Esophagus squamous epithelium (tissue), 5 donors: ENCODE measurements at places on chromosomes 1 and 21.

GRCh38 chr1:245763873-245764331 is 609.1 kb downstream of the KIF26B start:
- no peak for DNase-seq

DNA sequence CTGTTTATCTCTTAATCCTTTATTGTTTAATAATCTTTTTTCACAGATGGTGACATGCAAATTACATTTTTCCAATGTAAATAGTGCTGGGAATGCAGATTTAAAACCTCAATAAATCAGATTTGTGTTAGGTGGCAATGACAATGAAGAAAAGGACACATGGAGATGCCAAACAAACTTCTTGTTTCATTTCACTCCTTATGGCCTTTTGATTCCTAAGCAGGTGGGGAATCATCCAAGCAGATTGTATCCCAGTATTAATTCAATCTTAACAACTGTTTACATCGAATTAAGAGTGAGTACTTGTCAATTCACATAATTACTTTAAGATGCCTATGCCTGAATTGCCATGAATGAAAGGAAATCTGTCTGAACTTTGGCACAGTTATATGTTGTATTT is 98.9 kb upstream of the RGS18 start:
- DNase-seq, result no peak

DNA sequence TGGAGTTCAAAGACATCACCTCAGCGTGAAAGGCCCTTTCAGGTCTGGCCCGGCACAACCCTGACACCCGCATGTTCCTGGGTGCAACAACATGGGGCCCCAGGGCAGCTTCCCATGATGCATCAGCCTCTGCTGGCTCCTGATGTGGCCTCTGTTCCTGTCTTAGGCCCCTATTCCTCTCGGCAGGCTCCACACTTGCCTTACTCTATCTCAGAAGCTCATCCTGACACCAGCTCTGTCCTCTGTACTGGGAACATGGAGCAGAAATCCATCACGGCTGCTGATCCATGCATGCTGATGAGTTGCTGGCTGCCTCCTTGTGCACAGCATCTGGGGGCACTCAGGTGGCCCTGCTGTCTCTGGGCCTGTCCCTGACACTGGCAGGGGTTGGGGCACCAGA is 74.6 kb downstream of the ADARB1 start:
- DNase-seq, result no peak

DNA sequence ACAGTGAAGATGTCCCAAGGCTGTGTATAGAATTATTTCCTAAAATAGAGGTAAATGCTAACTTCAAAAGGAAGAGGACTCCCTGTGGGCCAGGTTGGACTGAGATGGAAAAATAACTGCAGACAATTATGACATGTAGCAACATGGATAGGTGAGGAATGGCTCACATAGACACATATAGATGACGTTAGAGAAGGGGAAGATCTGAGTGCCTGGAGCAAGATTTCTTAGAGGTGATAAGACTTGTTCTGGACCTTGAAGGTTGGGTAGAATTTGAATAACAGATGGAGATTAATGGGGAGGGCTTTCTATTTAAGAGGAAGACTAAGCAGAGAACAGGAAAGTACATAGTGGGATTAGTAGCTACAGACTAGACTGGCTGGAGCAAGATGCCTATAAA is 76.9 kb downstream of the C1orf21 start:
- DNase-seq, result no peak

DNA sequence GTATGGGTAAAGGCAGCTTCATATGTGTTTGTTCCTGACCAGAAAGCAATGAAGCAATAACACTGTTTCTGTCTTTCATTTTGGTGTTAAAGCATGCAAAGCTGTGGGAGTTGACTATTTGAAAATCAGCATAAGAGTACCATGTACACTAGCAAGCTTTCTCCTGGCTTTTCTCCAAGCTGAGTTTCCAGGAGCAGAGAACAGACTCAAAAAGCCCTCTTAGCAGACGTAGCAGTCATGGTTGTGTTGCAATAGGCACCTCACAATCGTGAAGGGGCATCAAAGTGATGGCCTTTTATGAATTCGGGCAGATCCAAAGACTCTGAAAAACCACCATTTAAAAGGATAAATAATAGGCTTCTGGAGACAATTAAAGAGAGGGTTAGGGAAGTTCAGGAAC is 159.7 kb downstream of the PTGER3 start:
- DNase-seq, result no peak

- DNase-seq, result no peak
These were observed 8.1 kb upstream of the TADA1 start for GRCh38 chr1:166884040-166884642.

- no peak for DNase-seq
These were observed 1.6 kb upstream of the MARK1 start for GRCh38 chr1:220526294-220526693.

DNA sequence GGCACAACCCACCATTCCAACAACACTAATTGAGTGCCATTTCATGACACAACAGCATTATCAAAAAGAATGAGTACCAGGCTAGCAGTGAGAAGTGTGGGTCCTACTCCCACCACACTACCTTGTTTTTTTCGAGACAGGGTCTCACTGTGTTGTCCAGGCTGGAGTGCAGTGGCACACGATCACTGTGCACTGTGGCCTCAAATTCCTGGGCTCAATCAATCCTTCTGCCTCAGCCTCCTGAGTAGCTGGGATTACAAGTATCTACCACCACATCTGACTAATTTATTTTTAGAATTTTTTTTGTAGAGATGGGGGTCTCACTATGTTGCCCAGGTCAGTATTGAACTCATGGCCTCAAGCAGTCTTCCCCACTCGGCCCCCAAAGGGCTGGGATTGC is 30.7 kb downstream of the CD247 start:
- DNase-seq, result no peak
